8988T (cell line): ENCODE measurements at places on chromosomes 5 and 9.

DNA sequence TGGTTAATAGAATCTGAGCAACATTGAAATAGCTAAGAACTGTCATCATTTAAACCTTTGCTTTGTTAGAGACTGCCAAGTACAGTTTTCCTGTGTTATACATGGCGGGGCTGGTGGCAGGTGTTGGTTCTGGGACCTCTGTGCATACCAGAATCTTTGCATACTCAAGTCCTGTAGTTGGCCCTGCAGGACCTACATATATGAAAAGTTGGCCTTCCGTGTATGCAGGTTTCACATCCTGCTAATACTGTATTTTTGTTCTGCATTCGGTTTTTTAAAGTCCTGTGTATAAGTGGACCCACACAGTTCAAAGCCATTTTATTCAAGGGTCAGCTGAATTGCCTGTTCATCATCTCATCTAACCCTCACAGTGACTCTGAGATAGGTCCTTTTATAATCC, 36.4 kb downstream of the LARP1 start:
- no peak for DNase-seq

- DNase-seq = no peak
Observed at GRCh38 chr5:150208187-150209098, 18.6 kb downstream of the SLC6A7 start.

GRCh38 chr5:149445739-149446369, 66.8 kb upstream of the IL17B start:
- no peak for DNase-seq

DNA sequence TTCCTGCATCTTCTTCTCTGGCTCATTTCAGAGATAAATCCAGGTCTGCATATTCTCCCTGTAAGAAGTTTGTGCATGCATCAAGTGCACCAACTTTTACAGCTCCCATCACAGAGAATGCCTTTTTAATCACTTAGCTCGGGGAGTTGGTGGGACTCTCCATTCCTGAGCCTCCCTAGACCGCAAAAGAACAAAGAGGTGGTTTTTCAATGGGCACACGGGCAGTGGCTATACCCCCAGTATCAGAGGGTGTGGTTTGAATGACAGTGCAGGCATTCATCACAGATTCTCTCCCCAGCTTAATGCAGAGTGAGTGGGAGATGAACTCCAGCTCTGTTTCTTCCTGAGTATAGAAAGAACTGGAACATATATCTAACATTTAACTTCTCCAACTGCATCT, 264.7 kb upstream of the NR4A3 start:
- DNase-seq = no peak

- DNase-seq = no peak
Observed at GRCh38 chr5:14216372-14216771, 73.2 kb downstream of the TRIO start.

GRCh38 chr5:541539-542318, 17.5 kb upstream of the SLC9A3 start:
- DNase-seq = peak; percentile 68

DNA sequence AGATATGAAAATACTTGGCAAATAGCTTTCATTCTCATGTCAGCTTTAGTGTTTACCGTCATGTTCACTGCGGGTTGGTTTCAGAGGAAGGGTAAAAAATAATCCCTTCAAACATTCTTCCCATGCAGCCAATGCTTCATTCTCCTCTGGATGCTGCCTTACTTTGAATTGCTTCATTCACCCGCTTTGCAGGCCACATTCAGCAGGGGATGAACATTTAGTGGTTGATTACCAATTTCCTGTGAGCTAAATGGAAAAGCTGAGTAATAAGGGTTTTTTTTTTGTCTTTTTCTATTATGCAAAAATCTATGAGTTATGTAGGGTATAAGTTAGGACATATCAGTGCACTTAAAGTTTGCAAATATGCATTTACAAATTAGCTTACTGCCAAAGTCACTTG, 96.3 kb upstream of the MEF2C start:
- DNase-seq = no peak

DNA sequence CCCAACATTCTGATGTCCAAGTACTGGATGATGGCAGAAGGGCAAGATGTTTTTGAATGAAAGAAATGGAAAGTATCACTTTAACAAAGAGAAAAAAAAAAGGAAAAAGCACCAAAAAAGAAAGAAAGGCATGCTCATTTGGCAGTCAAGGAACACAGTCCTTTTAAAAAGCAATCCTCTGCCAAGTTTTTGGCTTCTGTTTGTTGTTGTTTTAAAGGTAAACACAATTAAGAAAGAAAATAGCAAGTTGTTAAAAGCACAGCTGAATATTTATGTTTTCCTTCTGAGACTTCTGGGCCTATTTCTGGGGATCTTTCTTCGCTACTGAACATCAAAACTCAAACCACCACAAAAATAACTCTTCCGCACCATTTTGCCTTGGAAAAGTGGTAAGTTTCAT, 162.1 kb downstream of the TRPM3 start:
- no peak for DNase-seq

DNA sequence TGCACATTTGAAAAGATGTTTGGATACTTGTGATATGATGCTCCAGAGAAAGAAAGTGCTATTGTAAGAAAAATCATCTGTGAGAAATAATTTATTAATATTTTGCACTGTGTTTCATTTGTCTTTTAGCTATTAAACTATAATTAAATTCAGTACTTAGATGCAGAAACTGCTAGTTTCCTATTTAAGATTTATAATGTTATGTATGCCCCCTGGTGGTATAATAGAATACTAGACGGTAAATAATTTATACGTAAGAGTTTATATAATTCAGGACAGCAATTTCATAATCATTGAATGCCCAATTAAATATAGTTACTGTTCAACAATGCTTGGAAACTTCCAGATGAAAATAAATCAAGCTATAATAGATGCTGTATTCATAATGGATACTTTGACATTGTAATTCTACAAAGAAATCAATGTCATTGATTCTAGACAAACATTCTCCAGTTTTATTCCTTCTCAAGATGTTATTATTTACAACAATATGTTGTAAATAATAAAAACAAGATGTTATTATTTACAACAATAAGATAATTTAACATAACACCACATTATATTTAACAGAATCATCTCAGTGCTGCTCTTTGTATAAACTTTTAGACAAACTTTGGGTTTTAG, 101.0 kb downstream of the TMEM232 start:
- DNase-seq = no peak

GRCh38 chr5:74957906-74958305, 91.7 kb upstream of the FAM169A start:
- DNase-seq = no peak

DNA sequence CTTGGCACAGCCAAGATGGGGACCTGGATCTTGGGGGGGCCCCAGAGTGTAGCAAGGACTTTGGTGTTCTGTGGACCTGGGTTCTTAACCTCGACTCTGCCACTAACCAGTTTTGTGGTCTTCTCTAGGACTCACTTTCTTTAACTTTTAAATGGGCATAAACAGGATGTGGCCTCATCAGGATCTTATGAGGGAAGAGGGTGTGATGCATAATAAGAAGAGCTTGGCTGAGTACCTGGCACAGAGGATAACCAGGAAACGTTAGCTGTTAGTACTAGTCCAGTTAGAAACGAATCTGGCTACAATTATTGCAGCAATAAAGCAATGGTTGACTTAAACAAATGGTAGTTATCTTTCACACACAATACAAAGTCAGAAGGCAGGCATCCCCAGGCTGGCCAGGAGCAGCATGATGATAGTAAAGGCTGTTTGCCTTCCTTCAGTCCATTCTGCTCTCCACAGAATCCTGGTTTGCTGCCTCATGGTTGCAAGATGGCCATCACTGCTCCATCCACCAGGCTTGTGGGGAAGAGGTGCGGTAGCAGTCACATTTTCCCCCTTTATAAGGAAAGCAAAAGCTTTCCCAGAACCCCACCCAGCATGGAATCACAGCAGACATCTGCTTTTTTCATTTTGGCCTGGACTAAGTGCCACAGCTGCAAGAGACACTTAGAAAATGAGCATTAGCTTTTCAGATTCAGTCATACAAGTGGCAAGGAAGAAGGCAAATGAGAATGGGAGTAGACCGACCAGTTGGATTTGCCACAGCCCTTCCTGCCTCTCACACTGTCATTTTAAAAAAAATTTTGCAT, 225.0 kb downstream of the AOPEP start:
- no peak for DNase-seq

DNA sequence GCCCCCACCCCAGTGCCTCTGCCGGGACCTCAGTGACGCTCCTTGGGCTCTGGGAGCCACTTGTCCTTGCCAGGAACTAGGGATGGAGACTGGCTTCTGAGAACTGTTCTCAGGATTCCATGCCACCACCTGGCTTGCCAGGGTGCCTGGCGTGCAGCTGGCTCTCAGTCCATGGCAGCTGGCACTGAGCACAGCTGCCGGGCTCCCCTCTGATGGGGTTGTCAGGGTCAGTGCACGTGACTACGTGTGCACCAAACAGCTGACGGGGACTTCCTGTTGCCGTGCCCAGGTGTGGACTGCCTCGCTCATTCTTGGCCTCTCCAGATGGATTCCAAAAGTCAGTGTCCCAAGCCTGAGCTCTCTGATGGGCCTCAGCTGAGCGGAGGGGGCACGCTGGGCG, 9.4 kb downstream of the KCNT1 start:
- DNase-seq = no peak

DNA sequence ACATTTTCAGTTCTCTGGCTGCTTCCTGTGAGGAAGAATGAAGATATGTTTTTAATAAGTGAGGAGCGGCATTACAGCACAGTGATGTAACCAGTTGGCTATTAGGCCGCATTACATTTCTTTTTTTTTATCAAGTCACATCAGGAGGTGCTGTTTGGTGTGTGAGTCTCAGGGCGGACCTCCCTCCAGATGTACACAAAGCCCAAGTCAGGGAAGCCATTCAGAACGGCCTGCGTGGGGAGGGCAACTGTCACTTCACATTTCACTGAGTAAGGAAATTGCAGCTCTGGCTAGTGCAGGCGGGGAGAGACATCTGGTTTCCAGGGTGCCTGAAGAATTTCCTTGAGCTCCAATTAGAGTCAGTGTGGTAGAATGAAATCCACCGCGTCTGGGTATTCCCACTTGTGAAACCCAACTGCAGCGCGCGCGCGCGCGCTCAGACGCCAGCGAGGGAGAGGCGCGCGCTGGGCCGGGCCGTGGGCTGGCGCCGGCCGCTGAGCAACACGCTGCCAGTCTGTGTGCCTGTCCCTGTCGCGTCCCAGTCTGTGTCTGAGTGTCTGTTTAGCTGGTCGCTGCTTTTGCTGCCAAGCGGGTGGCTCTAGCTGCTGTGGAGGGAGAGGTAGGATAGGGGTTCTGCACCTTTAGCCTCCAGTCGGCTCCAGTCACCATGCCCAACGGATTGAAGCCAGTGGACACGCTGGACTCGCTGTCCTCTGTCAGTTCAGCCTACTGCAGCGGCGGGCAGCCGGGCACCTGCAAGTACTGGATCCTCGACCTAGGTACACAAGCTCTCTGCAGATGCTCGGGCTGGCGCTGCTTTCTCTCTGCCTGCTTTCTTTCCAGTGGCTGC, 140.8 kb upstream of the OTULINL start:
- DNase-seq = no peak

GRCh38 chr5:14054965-14055963, 87.9 kb upstream of the TRIO start:
- DNase-seq = no peak

GRCh38 chr9:97411440-97411788, 482 bp upstream of the TDRD7 start:
- DNase-seq = no peak

GRCh38 chr5:151733358-151734063, 24.9 kb downstream of the ATOX1 start:
- no peak for DNase-seq

GRCh38 chr5:82276800-82277612, 1.1 kb downstream of the RPS23 start:
- DNase-seq = no peak

GRCh38 chr5:137036640-137037039, 462.5 kb downstream of the SPOCK1 start:
- no peak for DNase-seq

DNA sequence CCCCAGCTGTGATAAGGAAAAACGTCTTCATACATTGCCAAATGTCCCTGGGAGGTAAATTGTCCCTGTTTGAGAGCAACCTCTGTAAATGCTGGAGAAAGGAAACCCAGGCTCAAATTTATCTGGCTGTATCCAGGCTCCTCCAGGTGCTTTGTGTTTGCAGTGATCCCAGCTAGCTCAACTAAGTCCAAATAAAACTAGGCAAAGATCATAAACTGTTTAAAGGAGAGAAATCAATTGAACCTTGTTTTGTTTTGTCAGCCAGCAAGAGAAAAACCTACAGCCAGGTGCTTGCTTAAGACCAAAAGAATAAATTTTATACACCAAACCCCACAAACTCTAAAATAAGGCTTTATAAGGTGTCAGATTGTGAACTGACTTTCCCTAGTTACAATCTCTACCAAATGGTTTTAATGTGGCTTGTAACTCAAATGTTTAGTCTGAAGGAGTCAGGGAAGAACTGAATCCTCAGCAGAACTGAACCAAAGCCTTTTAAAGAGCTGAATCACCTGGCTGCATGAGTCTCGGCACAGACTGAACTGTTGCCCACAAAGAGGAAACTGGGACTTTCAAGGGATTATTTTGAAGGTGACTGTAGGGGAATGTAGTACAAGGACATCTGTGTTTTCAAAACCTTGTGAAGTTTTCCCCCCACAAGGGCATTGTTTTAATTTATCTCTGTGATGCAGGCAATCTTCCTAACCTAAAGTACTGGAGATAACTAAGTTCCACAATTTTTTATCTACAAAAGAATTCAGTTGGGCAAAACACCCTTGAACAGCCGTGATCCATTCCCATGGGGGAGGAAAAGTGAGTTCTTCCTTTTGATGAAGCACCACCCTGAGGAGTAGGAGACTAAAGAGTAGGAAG, 201.7 kb upstream of the TARS1 start:
- no peak for DNase-seq
